Kidney glomerular epithelial cell (primary cell): ENCODE measurements at places on chromosomes 7 and 10.

DNA sequence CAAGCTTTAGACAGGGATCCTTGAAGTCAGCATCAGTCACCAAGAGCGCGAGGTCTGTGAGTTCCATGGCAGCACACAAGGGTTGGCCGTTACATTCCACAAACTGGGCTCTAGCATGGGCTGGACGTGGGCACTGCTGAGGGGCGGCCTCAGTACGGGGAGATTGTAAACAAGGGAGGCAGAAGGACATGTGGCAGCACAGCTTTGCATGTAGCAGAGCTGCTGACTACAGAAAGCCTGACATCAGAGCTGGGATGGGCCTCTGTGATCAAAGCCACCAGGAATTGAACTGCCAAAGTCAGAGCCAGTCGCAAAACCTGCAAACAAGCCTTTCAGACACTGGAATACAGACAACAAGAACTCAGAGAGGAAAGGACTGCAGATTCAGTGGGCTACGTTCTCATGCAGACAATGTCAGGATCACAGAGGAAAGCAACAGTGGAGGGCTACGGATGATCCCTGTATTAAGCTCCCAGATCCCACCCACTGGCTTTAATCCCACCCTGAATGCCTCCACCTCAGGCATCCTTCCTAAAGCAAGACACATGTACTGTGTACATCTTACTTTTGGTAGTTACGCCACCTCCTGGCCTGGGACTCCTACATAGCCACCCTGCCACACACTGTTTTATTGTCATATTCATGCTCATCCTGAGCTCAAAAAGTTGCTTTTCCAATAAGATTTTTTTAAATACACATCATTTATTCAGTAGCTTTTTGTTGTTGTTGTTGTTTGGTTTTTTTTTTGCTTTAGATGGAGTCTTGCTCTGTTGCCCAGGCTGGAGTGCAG lies 291.1 kb upstream of the IMMP2L start:
- DNase-seq: no peak

- no peak for DNase-seq
Observed at GRCh38 chr7:13908667-13909397, 80.6 kb downstream of the ETV1 start.

DNA sequence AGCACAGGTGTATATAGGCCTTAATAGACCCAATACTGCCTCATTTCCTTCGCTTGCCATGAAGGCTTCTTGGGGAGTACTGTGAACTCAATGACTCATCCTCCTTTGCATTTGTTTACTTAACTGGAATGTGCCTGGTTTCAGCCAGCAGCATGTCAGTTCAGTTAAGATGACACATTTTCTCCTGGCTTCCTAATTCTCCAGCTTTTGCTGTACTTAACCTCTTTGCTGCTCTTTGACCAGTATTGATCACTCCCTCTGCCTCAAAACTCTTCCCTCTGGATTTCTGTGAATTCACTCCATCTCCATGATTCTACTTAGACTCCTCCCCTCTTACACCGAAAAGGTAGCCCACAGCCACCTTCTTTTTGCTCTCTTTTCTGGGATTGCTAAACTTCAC lies 135.7 kb downstream of the MAGI2 start:
- peak; percentile 77 for DNase-seq

DNA sequence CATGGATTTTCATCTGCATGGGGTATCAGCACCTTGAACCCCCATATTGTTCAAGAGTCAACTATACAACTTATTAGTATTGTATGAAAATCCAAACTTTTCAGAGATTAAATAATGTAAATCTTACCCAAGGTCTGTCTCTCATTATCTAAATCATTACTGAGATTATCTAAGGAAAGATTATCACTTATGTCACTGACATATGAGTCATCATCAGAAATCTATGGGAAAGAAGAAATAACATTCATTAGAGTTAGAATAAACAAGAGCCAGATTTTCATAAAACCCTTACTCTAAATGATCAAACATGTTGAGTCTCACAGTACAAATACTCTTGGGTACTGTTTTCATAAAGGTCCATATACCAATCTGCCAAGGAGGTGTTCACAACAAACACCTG lies 83.3 kb upstream of the GSDME start:
- DNase-seq: no peak

GRCh38 chr10:118842843-118843624 lies 88.3 kb upstream of the CACUL1 start:
- peak; percentile 27 for DNase-seq

DNA sequence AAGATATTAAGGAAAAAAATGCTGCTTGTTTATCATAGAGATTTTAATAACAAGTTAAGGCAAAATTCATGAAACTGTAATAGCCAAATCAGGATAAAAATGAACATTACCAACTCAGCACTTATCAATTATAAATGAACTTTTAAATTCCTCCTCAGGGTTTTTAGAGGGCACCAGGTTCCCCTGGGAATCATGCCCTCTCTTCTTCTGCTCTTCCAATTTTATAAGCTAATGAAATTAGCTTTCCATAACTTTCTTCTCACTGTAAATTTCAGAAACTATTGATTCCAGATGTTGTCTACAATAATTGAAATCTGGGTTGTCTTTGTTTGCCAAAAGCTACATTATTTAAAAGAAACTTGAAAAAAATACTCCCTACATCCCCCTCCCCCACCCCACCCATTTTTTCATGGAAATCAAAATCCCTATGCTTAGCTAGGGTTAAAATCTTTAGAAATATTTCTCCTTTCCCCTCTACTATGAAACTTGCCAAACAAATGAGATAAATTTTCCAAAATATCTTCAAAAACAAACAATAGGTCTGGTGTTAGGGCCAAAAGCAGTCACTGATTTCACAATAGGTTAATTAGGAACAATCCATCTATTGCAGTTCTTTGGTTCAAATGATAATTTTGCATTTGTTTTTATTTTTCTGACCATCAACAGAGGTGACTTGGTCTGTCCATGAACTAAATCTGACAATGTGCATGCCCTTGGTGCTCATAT lies 187.7 kb downstream of the DOCK4 start:
- no peak for DNase-seq

GRCh38 chr7:21542891-21543527 lies at the start of gene DNAH11:
TSS of gene DNAH11 (plus strand) at chr7:21543039. CDS start at chr7:21543246, 207 bp downstream.
- DNase-seq: no peak

DNA sequence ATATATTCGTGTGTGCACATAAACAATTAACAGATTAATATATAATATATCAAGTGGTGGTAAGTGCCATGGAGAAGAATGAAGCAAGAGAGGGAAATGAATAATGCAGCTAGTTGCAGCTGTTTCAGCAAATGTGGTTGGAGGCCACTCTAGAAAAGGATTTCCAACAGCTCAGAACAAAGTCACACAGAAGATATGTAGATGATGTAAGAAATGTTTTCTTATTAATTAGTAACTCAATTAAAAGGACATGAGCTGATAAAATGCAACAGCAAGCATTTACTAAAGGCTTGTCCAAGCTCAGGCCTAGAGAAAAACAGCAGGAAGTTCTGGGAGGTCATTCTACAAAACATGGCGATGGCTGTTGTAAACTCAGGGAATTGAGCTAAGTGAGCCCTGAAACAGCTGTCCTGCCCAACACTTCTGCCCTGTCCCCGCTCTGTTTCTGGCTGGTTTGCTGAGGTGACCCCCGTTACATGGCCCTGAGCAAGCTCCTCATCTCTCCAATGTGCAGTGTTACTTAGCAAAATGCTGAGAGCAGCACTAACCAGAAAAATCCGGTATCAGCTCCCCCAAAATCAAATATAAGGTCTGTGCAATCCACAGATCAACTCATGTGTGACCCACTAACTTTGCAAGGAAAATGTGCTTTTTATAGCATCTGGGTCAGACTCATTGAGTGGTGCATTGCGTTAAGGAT lies 23.4 kb upstream of the C10orf67 start:
- DNase-seq: peak; percentile 64

- DNase-seq: peak; percentile 17
Observed at GRCh38 chr10:86960003-86960862, 1.8 kb downstream of the SNCG start.

GRCh38 chr10:1643908-1644179 lies 93.5 kb downstream of the ADARB2 start:
- DNase-seq: no peak

- no peak for DNase-seq
Observed at GRCh38 chr7:67478066-67478465, 481.4 kb downstream of the TYW1 start.

DNA sequence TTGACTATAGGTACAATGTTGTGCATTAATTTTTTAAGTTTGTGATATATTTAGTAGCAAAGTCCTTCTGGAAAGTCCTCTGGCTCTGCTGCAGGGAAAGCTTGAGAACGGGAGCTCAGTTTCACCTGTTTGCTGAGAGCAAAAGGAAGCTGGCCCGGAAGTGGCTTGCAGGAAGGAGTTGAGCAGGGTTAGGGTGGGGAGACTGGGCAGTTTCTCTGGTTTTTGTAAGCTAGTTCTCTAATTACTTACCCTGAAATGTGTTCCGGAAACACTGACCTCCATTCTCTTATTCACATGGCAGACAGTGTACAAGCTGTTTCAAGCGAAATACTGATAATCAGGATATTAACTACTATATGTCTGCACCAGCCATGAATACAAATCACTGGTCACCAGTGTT lies 22.3 kb downstream of the MAP3K8 start:
- no peak for DNase-seq

- peak; percentile 83 for DNase-seq
Observed at GRCh38 chr10:96588616-96589419, 2.0 kb upstream of the TM9SF3 start.
